H54 (cell line): ENCODE measurements at places on chromosomes 7 and 10.

- DNase-seq = no peak
These were observed 226.5 kb upstream of the MYO3A start for GRCh38 chr10:25707572-25707971.

DNA sequence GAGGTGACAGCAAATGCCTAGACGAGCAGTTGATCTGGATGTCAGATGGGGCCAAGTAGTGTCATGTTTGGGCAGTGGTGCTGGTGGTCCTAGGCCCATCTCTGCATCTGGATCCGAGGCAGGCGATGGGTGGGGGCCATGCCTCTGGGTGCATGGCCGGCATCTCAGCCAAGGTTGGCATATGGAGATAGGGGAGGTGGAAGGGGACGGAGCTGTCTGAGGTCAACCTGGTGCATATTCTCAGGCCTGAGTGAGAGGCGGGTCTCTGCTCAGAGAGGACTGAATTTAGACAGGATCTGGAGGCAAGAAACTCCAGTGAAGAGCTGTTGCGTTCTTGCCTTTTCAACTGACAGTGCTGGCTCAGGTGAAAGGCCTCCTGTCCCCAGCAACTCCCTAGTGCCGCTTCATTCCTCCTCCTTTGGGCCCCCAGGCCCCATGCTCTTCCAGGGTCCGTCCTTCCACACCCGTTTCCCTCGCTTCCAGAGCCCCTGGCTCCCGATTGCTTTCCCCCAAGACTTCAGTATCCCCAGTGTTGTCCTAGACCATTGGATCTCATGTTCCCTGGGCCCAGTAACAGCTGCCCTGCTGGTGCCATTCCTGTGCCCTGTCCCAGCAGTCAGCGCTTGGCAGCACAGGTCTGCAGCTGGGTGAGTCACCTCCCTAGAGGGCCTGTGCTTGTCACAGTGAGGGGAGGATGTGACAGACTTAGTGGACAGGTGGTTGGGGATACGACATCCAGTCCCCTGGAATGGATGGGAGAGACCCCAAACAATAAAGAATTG lies 32.6 kb downstream of the GBX1 start:
- no peak for DNase-seq

DNA sequence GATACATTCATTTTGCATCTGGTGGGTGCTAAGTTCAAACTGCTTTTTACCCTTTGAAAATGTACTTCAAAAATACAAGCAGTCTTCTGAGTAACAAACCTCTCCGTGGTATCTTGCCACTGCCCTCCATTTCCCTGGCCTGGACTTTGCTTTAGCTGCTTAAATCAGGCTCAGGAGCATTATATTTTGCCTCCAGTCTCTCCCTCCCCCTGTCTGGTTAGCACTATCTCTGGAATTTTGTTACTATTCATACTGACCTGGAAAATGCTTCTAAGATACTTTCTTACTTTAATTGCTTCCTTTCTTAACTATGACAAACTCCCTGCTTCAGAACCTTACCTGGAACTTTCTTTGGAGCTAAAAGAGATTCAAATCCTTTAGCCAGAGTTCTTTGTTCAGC lies 369.8 kb downstream of the GFRA1 start:
- no peak for DNase-seq

GRCh38 chr7:85004402-85004801 lies 182.5 kb downstream of the SEMA3D start:
- DNase-seq = peak; percentile 7

DNA sequence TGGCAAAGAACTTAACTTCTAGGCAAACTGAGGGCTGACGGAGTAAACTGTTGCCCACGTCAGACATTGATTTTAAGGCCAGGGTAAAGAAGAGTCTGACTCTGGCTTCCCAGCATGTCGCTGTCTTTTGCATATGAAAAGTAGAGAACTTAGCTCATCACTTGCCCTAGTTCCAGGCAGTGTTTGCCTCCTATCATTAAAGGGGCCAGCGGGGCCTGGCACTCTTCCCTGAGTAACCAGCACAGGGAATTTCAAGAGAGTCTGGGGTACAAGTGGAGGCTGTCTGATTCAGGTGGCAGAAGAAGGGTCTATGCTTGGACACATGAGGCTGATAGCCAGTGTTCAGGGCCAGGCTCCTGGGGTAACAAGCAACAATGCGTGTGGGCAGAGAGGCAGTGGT lies 4.8 kb downstream of the DENND2A start:
- no peak for DNase-seq

GRCh38 chr10:119442758-119443060 lies 99.8 kb downstream of the RGS10 start:
- no peak for DNase-seq

DNA sequence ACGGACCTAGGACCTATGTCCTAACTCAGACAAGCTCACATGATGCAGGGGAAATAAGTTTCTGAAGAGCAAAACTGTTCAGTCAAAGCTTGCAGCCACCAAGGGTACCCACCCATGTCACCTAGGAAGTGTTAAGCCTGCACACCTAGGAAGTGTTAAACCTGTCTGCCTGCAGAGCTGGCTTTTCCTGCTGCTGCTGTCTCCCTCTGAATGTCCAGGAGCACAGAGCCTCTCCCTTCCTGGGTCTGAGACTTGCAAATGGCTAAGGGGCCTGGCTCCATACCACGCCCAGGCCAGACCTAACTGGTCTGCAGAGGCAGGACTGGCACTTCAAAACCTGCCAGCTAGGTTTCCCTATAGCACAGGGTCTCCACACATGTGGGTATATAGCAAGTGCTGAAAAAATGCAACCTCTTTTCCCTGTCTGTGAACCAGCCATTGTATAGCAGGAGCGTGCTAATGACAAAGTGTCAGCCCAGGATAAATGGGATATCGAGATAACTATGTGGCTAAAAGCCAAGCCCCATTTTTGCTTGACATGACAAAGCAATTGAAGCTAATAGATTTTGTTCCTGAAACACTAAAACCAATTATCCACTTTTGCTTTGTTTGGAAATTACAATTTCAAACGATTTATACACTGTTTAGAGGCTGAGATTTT lies 1.5 kb downstream of the GDF2 start:
- no peak for DNase-seq

DNA sequence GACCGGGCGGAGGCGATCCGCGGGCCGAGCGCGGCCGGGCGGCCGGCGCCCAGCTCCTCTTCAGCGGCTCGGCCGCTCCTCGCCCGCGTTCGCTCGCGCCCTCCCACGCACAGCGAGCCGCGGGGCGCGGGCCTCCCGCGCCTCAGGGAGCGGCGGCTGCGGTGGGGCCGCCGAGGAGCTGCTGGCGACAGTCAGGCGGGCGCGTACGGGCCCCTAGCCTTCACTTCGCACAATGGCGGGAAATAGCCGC lies at the start of gene MCMBP:
MCMBP (minus strand) TSS at position 234 of the 250 bp plus-strand sequence. CDS start 259 bp downstream, outside the sequence.
- no peak for DNase-seq

DNA sequence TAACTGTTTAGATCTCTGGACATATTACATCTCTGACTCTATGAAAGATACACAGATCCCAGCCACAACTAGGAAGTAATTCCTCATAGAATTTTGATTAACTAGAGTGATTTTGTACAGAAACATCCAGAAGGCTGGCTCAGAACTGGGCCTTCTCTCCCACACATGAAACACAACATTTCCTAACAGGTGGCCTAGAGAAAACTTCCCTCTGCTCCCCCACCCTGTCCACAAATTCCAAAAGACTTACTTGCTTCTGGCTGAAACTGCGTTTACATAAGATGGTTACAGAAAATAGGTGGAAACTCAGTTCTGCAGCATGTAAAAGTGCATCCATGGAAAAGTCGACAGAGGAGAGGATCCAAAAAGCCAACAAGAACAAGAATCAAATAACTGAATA lies 132.9 kb downstream of the FZD1 start:
- DNase-seq = no peak

DNA sequence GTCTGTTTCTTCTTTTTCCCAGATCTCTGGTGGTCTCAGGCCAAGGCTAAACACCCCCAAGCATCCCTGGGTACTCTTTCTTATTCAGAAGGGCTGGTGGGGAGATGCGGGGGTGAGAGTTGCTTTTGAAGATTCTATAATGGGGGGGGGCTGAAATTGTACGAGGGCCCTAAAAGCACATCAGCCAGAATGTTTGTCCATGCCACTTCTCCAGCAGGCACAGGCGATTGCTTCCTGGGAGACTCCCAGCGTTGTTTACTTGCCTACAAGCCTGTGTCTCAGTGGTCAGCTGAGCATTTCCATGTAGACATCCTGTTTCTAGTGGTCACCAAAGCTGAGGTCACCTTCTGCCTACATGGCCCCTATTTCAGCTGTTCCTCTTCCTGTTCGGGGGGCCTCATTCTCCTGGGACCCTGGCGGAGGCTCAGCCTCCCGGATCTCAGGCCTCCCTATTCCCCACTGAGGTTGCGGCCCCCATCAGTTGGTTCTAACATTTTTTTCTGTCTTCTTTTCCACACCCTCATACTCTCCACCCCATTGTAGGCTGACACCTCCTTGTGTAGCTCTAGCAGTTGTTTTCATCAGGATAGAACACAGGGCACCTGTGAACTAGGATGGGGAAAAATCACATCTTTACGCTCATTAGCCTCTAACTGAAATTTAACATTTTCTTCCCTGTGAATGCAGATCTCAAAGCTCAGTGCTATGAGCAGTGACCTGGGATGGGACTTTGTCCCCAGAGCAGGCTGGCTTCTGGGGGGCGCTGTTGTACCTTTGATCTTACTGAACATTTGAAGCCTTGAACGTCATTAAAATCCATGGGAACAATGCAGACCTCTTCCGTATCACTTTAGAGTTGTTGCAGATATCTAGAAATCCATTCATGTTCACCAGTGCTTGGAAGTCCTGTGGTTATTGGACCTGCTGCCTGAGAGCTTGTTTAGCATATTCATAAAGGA lies 286.5 kb downstream of the GLRX3 start:
- no peak for DNase-seq

- peak; percentile 28 for DNase-seq
These were observed 146.5 kb downstream of the SFMBT2 start for GRCh38 chr10:7264313-7264756.

DNA sequence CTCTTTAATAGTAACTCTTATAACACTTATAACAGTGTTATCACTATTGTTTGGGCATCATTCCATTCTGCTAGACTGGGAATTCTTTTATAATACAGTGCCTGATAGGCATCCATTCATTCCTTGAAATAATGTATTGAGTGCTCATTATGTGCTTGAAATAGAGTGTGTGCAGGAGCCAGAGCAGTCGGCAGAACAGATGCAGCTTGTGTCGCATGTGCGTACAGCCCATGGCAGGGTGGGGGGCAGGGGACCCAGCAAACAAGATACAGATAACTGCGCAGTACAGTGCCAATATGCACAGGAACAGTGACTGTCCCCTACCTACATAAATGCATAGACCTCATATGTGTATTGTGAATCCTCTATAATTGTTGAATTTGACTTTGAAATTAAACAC lies 99.3 kb downstream of the KAT6B start:
- DNase-seq = no peak

DNA sequence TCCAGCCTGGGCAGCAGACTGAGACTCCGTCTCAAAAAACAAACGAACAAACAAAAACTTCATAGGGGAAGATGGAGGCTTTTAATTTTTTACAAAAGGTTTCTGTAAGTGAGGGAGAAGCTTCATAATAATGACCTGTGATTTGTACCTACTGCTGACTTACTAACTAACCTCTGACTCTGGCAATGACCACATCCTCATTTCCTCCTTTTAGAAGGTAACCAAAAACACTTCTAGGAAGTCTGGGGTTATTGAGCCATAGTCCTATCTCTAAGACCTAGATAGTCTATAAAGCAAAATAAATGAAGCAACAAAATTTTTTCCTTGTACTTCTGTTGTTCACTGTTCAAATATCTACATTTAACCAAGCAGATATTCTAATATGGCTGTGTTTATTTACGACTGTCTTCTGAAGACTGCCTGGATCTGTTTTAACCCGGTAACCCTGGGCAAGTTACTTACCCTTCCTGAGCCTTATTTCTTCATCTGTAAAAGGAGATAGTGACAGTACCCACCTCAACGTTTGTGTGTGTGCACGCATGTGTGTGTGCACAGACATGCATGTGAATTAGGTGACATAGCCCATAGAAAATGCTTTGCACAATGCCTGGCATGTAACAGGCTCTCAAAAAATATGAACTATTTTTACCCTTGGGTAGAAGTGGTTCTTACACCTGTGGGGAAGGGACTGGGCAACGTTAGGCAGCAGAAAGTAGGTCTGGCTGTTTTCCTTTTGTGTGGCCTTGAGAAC lies 30.8 kb upstream of the SMNDC1 start:
- DNase-seq = no peak

DNA sequence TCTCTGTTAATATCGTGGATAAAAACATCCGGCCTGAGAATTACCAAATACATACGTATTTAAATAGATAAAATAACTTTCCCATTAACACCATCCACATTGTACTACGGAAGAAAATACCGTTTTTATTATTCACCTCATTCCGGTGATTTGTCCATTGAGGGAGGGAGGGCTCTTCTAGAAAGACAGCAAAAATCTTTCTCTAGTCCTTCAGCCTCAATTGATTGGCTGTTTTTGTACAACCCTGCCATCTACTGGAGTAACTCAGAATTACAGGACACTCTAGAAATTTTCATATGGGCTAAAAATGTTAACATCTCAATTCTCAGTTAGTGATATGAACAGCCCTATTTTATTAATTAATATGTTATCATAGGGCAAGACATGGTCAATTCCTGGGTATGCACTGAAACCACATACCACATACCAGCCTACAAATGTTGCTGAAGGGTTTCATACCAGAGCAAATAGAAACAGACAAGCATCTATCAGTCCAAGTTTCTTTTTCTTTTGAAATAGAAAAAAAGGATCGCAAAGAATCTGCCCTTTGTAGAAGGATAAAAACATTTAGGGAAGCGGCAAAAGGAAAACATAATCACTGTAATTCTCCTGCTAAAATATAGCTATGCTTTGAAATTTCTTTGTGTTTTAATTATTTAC lies 55.8 kb upstream of the CDCA7L start:
- peak; percentile 81 for DNase-seq

DNA sequence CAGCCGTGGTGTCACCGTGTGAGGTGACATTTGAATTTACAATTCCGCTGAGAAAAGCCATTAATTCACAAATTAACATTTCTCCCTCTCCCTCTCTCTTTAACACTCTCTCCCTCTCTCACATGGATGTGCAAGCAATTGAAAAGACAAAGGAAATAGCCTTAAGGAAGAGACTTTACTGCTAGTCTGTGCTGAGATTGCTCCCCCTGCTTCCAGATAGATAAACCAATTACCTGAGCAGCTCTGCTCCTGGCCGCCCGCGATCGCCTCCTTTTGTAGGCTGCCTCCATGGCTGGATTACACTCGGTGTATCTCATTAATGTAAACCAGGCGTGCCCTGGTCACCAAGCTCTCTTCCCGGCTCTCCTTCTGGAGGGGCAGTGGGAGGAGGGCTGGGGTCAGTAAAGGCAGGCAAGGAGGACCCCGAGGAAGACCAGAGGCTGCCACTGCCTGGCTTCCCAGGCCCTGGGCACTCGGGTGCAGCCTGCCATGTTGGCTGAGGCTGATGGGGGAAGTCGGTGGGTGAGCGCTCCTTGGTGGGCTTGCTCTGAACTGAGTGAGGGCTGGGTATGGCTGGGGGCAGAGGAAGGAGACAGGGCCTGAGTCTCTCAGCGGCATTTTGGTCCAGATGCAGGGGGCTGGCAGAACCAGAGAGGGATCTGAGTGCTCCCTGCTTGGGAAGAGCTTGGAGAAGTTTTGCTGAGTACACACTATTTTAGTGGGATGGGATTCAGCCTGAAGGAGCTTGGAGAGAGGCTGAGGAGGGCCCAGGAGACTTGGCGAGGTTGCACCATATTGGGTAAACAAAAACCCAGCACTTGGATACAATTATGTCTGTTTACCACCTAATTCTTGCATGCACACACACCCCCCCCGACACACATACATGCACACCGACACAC lies 42.9 kb downstream of the PAX2 start:
- DNase-seq = no peak

GRCh38 chr7:6096581-6096980 lies 65.4 kb downstream of the ANKRD61 start:
- no peak for DNase-seq

- no peak for DNase-seq
These were observed 479.9 kb downstream of the DNAJB6 start for GRCh38 chr7:157816526-157817250.
